ENCODE measurements at places on chromosomes 7 and 10.

GRCh38 chr7:142712617-142712957 lies 36.7 kb upstream of the PRSS1 start:
- no peak for DNase-seq

GRCh38 chr7:50534690-50535290 lies 30.4 kb downstream of the DDC start:
- peak; percentile 72 for DNase-seq

DNA sequence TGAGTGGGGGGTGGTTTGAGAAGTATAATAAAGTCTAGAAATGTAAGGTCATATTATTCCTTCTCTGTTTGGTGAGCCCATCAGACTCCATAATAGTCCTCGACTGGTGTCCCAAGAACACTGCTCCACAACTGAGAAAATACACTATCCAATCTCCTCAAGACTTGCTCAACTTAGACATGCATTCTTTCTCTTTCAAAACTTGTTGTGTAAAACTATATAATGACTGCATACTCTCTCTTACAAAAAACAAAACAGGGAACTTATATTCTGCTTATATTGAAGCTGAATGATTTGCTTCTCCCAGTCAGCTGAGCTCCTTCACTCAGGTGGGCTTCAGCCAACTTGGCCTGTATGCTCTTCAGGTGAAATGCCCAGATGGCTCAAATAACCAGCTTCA lies 204.7 kb downstream of the ZNF365 start:
- DNase-seq, result no peak

DNA sequence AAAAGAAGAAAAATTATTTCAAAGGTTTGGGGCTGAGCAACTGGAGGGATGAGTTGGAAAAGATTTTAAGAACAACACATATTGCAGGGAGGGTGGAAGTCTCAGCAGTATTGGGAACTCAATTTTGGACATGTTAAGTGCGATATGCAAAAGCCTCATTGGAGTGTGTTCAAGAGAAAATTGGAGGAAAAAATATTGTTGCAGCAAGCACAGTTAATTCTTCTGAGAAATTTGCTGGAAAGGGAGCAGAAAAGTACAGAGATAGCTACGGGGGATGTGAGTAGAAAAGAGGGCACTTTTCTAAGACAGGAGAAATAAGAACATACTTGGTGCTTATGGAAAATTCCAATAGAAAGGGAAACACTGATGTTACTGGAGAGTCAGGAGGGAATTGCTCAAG lies 59.8 kb upstream of the MAGI2 start:
- no peak for DNase-seq

DNA sequence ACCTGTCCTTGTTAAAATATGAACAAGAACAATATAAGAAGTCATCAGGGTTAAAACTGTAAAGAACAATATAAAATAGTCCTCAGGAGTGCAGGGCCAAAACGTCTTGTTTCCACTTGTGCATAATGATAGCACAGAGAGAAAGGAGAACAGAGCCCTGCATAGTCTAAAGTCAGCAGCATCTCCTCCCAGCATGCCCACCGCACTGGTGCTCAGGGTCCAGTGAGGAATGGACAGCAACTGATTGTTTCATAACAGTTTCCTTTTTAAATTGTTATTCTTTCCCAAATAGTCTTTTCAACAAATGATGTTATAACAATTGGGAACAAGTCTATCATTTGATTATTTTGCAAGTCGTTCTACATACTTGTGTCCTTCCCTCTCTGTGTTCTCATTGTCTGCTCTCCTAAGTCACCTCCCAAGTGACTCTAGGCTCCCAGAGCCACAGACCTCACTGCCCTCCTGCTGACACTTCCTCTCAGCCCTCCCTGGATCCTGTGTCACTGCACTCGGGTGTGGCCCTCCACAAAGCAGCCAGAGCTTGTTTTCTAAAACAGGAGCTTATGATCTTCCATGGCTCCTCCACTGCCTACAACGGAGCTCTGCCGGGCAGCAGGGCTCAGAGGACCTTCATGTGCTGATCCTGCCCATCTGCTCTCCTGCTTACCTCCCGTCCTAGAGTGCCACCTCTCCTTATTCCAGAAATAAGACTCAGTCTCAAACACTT lies 27.6 kb downstream of the COBL start:
- no peak for DNase-seq

GRCh38 chr10:4083509-4084003 lies 298.5 kb upstream of the KLF6 start:
- DNase-seq, result no peak

GRCh38 chr10:66258693-66259092 lies 667.1 kb upstream of the LRRTM3 start:
- no peak for DNase-seq

DNA sequence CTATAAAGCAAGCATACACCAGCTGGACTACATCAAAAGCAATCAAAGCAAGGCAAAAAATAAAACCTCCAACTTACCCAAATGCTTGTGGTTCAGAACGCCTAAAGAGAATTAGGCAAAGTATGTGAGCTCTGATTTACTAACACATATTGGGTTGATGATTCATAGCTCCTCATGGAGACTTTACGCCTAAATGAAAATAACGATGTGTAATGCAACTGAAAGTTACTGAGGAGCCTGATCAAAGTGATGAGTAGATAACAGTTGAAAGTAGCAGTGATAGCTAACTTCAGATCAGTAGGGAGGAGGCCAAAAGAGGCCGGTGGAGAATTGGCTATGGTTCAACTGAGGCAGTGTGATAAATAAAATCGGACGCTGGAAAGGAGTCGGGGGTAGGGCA lies 85.0 kb downstream of the MPP7 start:
- DNase-seq, result peak; percentile 49

- DNase-seq, result no peak
These were observed 38.8 kb downstream of the DLG5 start for GRCh38 chr10:77887631-77888355.

- no peak for DNase-seq
These were observed 33.0 kb downstream of the KIF5B start for GRCh38 chr10:32023264-32023663.

DNA sequence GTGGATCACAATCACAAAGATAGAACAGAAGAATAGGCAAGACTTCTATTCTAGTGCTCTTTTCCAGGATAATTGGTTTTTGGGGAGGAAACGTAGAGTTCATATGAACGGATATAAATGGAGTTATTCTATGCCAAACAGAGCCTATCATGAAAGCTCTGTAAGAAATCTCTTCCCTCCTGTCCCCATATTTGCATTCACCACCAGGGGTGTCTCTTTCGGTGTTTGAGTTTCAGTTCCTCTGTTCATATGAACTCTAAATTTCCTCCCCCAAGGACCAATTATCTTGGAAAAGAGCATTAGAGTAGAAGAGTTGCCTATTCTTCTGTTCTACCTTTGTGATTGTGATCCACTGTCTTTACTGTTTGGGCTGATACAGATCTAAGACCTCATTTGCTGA lies 48.3 kb upstream of the CDC14C start:
- DNase-seq, result no peak

DNA sequence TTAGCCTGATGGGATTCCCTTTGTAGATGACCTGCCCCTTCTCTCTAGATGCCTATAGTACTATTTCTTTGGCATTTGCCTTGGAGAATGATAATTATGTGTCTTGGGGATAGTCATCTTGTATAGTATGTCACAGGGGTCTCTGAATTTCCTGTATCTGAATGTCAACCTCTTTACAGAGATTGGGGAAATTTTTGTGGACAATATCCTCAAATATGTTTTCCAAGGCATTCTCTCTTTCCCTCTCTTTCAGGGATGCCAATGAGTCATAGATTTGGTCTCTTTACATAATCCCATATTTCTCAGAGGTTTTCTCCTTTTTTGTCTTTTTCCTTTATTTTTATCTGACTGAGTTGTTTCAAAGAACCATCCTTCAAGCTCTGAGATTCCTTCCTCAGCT lies 99.4 kb downstream of the CTNNA3 start:
- no peak for DNase-seq

- DNase-seq, result no peak
These were observed 92.1 kb upstream of the PODXL start for GRCh38 chr7:131648491-131648890.

DNA sequence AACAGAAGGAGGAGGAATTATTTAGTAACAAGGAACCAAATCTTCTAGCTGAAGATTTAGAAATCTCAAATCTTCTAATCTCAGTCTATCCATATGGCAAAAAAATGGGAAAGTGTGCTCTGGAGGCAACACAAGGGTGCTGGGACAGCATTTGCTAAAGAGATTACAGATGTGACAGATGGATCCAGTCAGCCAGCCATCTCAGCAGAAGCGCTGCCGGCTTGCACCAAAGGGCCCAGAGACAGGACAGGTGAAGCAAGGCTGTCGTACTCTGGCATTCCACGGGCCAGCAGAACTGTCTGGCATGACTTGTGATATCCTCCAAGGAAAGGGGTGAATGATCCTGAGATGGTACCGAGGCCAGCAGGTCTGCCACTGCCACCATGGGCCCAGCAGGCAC lies 45.7 kb upstream of the GJD4 start:
- DNase-seq, result no peak

DNA sequence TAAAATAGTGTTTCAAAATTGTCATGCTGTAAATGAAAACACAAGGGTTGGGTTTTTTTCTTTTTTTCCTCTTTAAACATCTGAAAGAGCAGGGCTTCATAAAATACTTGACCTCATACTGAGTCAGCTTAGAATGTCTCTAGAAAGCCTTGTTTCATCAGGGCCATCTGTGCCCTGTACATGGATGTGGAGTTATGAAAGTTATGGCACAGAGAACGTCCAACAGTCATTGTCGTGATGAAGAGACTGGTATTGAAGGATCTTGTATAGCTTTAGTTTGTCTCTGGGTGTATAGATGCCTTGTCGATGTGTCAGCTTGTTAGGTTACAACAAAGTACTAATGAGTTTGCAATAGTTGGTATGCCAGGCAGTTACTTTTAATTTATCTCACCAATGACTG lies 127.3 kb downstream of the FAM204A start:
- no peak for DNase-seq

GRCh38 chr10:88091490-88092061 lies 228.2 kb downstream of the PTEN start:
- peak; percentile 93 for DNase-seq

GRCh38 chr10:33117816-33118215 lies 159.8 kb upstream of the ITGB1 start:
- DNase-seq, result peak; percentile 93

All from activated CD4-positive, alpha-beta T cell treated with anti-CD3 and anti-CD28 coated beads, Interleukin-2, Interleukin-4, amounts not matched to agents 100 ng/mL and 50 ng/mL, durations not matched to agents 16 hours and 8 hours (primary cell).